ENCODE measurements at places on chromosomes 2 and 18.
A peak's percentile ranks its signal among the peaks of the same experiment; 100 is the strongest.

- no peak for DNase-seq
Measured at GRCh38 chr2:231359948-231360347, 35.6 kb upstream of the B3GNT7 start.

- DNase-seq = no peak
Measured at GRCh38 chr2:11396021-11396420, 51.6 kb upstream of the ROCK2 start.

- DNase-seq = no peak
Measured at GRCh38 chr2:28602136-28602660, 106.3 kb downstream of the PLB1 start.

DNA sequence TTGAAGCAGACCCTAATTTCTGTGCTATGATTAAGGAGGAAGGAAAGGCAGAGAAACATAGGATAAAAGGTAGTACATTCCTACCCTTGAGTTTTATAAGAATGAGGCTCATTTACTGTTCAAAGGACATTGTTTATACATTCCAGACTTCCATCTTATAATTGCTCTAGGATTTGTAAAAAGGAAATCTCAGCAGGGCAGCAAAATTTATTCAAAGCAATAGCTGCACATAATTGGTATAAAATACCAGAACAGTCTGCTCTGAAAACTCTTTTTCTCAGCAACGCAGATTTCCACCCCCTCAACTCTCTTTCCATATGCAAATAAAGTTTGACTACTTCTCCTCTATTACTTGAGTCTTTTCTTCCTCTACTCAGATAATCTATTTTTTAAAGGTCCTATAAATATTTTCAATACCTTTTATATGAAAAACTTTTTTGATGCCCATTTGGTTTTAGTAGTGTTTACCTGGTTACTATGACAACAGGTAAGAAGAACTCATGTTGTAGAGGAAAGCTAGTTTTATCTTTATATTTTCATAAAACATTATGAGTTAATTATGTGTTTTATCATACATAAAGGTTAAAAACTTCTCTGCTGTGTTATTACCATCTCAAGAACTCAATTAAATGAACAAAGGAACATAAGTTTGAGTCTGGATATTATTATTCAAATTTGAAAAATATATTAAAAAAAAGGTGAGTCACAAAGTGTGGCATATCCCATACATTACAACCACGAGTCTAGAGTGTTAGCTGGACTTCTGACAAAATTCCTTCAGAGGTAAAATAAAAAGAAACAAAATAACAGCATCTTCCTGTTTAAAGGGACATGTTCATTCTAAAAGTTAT is 19.9 kb downstream of the RBMS1 start:
- DNase-seq = no peak

DNA sequence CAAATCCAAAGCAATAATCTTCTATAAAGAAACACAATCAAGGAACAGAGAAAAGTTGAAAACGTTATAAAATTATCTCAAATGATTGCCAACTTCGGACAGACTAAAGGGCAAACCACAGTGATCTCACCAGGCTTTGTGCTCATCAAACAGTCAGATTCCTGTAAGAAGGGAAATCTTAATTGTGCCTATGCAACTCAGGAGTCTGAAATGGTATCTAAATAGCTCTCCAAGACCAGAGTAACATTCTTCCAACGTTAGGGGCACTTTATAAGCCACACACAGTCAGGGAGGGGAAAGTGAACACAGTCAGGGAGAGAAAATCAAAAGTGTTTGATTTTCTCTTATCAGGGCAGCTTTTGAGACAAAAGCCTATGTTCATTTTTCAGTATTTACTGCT is 29.4 kb downstream of the PLEKHM3 start:
- DNase-seq = no peak

GRCh38 chr2:122061206-122061605 is 305.8 kb downstream of the TSN start:
- DNase-seq = no peak

DNA sequence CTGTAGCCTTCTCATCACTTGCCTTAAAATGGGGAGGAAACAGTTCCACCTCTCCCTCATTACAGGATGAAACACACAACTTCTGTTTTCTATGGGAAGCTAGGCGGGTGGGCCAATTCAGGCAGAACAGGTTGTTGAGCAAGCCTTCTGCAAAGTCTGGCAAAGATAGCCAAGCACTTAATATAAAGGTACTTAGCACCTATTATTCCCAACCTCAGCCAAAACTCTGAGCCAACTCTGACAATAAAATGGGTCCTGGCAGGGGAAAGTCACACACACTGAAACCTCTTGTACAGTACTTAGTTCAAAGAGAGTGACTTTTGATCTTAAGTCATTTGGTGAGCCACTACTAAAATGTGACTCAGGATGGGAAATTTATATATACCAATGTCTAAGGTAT is 15.8 kb upstream of the SOCS6 start:
- DNase-seq = no peak

- DNase-seq = no peak
Measured at GRCh38 chr2:235389626-235390025, 104.2 kb upstream of the AGAP1 start.

DNA sequence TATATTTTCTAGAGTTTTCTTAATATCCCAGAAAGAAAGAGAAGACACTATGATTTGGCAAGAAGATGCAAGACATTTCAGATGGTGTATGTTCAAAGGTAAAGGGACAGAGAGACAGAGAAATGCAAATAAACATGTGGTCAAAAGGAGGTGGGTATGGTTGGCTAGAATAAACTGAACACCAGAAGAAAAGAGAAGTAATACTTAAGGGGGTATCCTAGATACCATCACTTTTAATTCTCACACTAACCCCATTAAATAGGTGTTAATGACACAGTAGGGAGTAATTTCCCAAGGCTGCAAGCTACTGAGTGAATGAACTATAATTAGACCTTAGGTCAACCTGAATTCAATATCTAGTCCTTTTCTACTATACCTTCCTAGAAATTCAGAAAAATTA is 111.2 kb upstream of the CD226 start:
- no peak for DNase-seq

GRCh38 chr2:85421260-85422071 is 3.0 kb downstream of the SH2D6 start:
- DNase-seq = peak; percentile 37

- DNase-seq = no peak
Measured at GRCh38 chr2:102337481-102338386, 17.9 kb upstream of the IL18R1 start.

DNA sequence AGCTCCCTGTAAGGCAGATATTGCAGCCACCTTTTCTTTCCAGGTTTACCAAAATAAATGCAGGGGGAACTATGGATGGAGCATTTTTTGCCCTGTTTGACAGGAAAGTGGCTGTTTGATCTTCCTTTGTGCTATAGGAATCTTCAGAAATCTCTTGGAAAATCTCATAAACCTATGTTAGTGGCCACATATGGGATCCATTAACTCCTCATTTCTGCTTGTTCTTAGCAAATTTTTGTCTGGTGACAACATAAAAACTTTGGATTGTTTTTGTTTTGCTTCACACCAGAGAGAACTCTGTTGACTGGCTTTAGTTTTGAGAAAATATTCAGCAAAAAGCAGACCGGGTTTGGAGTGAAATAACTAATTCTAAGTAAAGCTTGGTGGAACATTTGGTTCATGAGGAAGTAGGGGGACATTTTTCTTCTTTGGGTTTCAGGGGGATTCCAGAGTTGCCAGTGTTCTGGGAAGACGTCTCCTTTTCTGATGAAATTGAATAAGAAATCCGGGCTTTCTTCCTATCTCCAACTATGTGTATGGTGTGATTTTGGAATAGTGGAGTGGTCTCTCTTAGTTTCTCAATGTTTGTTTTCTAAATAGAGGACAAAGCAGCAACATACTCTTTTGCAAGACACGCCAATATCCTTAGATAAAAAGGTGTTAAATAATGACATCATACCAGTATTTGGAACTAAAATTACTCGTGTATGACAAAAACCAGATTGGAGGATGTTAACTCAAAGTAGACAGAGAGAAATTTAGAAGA is 174.4 kb downstream of the ICOS start:
- no peak for DNase-seq

DNA sequence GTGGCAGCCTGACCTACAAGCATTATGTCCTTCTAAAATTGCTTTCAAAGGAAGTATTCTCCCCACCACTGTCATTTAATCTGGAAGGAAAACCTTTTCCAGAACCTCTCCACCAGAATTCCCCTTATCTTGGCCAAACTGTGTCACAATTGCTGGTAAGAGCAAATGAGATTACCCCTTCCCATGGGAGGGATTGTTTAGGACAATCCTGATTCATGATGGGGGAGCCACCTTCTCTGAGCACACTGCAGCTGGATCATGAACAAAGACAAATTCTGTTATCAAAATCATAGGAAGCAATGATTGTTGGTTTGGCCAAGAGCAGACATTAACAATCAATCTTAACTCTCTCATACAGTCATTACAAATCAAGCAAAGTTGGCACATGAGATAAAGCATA is 18.1 kb upstream of the ATOH8 start:
- DNase-seq = no peak

DNA sequence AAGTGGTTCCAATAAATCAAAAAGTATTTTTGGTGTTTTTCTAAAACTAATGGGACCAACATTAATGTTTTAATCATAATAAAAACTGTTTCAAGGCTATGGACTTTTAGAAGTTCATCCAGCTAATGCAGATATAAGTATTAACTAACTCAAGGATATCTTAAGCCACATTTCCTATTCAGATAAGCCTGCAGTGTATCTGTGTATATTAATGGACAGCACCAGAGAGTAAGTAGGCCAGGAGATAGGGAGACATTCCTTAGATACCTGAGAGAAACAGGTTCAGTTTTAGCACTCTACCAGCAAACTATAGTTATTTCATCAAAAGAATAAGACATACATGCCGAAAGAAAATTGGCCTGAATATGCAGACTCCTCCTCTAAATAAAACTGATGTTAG is 27.3 kb downstream of the PREPL start:
- no peak for DNase-seq

- DNase-seq = no peak
Measured at GRCh38 chr2:5609201-5609600, 83.0 kb upstream of the SOX11 start.

DNA sequence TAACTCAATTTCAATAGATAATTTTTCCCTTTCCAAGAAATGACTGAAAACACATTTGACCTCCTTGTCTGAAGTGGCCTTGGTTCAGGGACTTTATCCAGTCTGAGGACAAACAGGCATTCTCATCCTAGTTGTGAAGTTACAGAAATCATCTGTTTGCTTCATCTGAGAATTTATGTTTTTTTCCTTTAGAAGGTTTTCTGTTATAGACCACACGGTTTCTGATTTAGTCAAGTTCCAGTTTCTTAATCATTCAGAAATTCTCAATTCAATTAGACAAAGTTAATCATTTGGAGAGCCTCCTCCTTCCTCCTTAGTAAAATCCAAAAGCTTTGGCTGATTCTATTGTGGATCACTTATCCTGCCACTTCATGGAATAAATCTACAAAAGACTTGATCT is 60.9 kb downstream of the ICOS start:
- DNase-seq = no peak

DNA sequence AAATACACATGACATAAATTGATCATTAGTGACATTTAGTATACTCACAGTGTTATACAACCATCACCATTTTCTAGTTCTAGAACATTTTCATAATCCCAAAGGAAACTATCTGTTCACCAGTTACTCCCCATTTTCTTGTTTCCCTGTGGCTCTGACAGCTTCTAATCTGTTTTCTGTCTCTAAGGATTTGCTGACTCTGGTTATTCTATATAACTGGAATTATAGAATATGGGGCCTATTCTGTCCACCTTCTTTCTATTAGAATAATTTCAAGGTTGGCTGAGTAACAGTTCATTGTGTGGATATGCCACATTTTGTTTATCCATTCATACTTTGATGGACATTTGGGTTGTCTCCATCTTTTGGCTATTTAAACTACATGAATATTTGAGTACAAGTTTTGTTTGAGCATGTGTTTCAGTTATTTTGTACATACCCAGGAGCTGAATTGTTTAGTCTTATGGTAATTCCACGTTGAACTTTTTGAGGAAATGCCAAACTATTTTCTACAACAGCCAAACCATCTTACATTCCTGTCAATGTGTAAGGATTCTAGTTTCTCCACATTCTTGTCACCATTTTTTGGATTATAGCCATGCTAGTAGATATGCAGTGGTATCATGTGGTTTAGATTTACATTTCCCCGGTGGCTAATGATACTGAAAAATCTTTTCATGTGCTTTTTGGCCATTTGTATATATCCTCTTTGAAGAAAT is 20.5 kb downstream of the KIAA1328 start:
- no peak for DNase-seq

GRCh38 chr2:160490733-160491685 is 2.6 kb downstream of the RBMS1 start:
- DNase-seq = peak; percentile 36

DNA sequence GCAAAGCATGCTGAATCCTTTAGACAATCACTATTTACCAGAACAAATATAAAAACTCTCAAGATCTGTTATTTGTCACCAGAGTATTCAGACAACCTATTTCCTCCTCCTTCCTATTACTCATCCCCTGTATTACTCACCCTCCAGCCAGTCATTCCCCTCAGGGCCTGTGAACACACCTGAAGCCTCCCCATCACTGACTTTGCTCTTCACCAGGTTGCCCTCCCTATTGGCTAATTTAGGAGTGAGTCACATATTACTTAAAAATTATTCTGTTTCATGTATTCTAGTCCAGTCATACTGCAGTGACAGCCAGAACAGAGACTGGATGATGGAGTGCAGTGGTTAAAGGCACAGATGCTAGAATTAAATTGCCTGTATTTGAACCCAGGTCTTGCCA is 3.7 kb upstream of the ATG16L1 start:
- DNase-seq = no peak

DNA sequence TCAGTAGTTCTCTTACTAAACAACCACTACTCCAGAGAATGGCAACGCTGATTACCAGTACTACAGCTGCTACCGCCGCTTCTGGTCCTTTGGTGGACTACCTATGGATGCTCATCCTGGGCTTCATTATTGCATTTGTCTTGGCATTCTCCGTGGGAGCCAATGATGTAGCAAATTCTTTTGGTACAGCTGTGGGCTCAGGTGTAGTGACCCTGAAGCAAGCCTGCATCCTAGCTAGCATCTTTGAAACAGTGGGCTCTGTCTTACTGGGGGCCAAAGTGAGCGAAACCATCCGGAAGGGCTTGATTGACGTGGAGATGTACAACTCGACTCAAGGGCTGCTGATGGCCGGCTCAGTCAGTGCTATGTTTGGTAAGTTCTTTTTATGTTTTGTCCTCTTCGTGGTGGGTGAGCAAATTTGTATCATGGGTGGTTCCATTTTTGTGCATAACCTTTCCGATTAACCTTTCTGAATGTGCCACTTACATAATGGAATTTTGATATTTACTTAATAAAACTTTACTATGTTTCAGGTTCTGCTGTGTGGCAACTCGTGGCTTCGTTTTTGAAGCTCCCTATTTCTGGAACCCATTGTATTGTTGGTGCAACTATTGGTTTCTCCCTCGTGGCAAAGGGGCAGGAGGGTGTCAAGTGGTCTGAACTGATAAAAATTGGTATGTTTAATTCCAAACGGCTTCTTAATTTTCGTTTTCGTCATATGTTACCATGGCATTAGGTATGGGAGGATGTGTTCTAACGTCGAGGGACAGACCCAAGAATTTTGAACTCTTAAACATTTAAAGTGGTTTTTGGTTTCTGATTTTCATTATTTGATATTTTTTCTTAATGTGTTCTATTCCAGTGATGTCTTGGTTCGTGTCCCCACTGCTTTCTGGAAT is 1.3 kb downstream of the SLC20A1 start:
- peak; percentile 69 for DNase-seq

Measured in NCI-H2227 treated with DMSO at 0.1 percent for 48 hours (cell line).